ENCODE measurements at places on chromosomes 4 and X.

DNA sequence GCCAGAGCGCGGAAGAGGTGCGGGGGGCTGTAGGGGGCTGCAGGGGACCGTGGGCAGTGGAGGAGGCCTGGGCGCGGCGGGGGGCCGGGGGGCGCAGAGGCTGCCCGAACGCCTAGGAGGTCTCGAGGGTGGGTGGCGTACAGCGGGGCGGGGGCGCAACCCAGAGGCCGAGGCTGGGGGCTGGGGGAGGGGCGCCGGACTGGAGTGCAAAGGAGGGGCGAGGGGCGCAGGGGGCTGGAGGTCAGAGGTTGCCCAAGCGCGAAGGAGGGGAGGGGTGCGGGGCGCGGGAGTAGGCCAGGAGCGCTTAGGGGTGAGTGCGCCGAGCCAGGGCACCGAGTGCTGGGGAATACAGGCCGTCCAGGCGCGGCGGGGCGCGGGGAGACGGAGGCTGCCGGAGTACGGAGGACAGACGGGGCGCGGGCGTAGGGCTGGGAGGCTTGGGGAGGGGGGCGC, 255 bp downstream of the GYG2 start:
- no peak for DNase-seq

- no peak for DNase-seq
These were observed 27.1 kb downstream of the IGFBP7 start for GRCh38 chr4:57083090-57083489.

- no peak for DNase-seq
These were observed 82.7 kb downstream of the RAPGEF2 start for GRCh38 chr4:159185591-159186023.

DNA sequence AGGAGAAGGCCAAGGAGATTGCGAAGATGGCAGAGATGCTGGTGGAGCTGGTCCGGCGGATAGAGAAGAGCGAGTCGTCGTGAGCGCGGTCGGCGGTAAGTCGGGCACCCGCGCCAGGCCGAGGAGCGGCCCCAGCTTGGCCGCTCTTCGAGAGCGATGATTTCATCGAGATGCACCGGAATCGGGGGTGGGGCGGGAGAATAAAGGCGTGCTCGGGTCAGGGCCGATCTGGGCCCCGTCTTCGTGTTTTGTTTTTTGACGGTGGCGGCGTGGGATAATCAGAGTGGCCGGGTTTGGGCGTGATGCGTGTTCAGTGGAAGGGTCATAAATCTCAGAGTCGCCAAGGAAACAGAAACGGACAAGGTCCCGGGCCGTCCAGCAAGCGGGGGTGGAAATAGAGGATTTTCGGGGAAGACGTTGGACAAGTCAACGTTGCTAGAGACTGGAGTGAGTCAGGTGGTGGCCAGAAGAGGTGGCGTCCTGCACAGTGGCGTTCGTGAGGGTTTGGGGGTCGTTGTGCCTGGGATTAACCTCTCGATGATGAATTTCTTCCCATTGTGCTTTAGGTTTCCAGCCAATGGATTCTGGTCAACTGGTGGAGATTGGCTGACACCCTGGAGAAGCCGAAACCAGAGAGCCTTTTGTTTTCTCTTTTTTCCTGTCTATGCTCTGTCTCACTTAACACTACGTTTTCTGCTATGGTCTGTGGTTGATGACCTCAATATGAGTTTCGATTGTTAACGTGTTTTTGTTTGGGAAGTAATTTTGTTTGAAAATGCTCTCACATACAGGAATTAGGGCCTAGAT, 882 bp downstream of the MRFAP1 start:
- no peak for DNase-seq

DNA sequence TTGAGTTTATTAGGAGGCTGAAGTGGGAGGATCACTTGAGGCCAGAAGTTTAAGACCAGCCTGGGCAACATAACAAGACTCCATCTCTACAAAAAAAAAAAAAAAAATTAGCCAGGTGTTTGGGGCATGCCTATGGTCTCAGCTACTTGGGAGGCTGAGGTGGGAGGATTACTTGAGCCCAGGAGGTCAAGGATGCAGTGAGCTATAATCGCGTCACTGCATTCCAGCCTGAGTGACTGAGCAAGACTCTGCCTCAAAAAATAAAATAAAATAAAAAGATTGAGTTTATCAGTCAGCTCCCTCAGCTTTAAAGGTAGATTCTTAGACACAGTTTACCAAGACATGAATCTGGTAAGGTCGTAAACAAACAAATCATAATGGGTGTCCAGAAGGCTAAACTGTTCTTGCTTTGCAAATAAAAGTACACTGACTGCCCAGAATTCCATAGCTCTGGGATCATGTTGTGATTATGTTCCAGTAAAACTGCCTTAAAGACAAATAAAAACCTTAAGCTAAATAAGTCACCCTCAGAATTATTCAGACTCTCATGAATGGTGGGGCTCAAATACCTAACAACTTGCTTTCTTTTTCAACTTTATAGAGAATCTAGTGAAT, 18.7 kb downstream of the APOO start:
- no peak for DNase-seq

DNA sequence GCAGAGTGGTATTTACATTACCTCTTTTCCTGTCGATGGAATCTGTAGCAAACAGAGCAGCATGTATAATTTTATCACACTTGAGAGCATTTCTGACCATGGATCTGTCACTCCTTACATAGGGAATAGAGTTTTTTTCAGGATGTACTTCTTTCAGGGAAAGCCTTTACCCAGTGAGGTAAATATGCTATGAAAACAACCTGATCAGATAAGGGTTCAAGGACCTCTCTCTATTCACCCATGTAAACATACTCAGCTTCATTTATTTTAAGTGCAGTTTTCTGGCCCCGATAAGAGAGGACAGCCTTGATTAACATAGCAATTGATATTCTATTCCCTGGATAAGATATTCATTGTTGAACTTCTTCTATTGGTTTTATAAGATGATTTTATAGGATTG, 87.3 kb upstream of the ESX1 start:
- no peak for DNase-seq

DNA sequence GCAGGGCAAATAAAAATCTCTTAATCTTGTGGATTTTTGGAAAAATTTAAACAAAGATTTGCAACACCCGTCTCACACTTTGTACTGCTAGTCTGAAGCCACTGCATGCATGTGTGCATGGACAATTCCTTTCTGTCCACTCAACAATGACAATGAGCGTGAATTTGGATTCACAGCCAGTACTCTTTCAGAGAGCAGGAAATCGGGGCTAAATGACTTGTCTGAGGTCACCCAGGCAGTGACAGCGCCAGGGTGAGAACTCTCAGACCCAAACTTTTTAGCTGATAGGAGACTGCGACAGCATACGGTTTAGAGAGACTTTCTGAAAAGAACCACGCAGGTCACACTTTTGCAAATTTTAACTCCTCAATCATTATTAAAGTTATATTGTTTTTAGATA, 90.9 kb downstream of the ZNF827 start:
- no peak for DNase-seq

DNA sequence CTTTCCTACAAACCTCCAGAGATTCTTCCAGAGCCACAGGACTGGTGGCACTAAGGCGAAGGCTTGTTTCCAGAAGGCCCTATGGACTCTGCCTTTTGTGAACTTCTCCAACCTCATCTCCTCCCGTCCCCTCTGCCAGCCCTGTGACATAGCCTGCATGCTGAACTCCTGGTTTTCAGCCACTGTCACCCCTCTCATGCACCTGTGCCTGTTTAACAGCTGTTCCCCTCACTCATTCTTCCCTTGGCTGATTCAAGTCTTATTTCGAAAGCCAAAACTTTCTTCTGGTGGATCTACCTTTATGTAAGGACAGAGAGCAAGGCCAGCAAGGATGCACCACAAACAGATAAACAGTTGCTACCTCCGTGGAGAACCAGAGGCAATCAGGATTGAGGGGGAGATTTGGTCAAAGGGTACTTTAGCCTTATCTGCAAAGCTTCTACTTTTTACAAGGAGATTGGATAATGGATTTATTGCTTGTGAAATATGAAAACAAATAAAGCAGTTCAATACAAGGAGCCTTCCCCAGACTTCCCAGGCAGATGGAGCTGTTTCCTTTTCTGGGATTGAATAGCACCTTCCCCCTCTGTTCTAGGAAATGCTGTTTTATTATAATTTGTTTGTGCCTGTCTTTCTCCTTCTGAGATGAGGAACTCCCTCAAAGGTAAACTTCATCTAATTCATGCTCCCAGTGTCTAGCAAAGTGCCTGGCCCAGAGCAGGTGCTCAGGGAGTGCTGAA, 5.7 kb downstream of the CITED1 start:
- no peak for DNase-seq

- DNase-seq: no peak
These were observed 59.6 kb downstream of the NFKB1 start for GRCh38 chr4:102560571-102561341.

DNA sequence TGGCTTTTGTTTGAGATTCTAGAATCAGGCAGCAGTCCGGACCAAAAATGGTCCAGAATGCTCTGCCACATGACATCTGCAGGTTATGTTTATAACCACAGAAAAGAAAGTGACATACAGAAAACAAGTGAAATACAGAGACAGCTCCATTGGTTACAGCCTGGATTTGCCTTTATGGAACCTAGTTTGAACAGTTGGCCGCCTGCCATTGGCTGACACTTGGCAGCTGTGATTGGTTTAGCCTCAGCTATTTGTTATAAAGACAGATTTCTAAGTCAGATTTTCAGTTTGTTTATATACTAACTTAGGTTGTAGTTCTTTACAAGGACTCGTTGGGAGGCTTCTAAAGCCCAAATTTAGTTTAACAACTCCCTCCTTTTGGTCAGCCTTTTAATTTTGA, 40.8 kb upstream of the IL9R start:
- DNase-seq: no peak

GRCh38 chr4:687971-688853, 739 bp downstream of the SLC49A3 start:
- no peak for DNase-seq

DNA sequence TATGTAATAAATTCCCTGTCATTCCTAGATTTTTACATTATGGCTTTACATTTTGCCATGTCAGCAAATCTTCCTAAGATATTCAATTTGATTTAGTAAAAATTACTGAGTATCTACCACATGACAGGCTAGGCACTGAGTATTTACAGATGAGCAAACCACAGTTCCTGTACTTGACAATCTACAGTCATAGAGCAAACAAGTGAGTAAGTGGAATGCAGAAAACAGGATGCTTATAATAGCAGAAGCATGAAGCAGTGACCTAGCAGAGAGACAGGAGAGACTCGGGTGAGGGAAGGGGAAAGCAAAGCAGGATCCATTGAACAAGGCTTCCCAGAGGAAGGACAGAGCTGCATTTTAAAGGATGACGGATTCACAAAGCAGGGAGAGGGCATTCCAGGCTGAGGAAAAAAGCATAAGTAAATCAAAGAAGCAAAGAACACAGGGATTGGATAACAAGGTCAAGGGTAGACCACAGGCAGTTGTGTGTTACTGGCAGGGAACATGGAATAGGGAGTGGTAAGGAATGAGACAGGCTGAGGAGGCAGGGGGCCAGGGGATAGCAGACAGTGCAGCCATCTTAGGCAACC, 124.7 kb upstream of the C1QTNF7 start:
- DNase-seq: no peak

- DNase-seq: no peak
These were observed 41.9 kb upstream of the FRAS1 start for GRCh38 chr4:78014889-78015886.

GRCh38 chrX:155966876-155967275, 30.6 kb upstream of the IL9R start:
- DNase-seq: no peak

DNA sequence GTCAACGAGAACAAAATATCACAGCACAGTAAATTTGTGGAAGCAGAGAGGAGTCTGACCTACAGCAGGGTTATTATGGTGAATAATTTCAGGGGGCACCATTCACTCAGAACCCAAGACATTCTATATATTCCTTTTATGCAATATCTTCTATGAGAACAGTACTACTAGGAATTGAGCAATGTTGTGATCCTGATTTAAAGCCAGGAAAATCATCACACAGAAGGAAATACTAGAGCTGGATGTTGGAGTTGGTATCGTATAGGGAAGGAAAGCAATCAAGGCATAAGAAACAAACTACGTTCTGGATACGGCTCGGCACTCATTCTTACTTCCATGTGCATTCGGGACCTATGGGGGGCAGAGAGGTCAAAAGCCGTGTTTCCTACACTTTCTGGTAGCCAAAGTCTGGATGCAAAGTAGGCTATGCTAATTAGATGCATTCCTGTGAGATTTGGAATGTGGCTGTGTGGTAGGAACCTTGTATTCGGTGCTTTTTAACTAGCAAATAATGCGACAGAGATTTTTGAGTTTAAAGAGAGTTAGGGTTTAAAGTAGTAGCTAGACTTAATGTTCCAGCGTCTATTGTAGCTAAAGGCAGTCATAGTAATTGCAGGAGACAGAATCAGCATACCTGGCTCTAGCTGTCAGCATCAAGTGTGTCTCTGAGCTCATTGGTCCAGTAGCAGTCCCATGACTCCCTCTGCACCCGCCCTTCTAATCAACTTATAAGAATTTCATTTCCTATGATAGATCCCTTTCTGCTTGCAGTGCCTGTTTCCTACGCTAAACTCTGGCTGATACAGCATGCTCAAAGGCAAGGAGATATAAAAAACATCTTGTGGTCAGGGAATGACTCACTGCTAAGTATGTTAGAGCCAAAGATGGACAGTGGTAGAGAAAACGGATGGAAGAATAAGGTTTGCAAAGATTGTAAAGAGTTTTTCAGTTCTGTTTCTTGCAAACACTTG, 43.3 kb upstream of the PDGFC start:
- DNase-seq: no peak

GRCh38 chrX:131801911-131802310, 221.2 kb upstream of the STK26 start:
- DNase-seq: no peak

DNA sequence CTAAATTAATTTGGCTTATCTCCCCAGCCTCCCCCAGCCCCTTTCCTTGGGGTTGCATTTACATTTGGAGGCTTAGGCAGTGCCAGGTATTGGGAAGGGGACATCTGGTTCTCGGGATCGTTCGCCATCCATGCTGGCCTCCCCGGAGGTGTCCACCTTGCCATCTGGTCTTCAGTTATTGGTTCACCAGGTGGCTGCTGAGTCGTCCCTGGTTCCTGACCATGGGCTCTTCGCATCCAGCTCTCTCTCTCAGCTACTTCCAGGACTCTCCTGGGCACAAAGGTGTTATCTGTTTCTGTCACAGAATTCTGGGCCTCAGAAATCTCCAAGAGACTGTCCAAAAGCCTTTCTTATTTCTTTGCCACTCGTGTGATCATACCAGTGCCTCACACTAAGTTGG, 75.4 kb upstream of the SCOC start:
- DNase-seq: no peak

DNA sequence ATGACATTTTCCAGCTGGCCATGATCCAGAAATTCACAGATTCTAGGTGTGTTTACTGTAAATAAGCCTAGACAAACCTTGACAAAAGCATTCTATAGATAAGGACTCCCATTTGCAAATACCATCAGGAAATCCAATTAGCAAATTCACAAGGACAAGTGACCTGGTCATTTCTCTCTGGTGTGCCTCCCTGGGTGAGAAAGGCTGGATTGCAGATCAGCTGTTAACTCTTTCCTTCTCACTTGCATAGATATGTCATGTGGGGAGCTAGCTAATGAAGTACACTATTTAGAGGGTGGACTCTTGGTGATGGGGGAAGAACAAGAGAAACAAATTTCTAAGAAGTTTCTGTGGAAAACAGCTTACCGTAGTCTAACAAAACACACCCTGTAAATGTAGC, 58.9 kb downstream of the MOSPD2 start:
- no peak for DNase-seq
